ENCODE measurements at places on chromosomes 1 and 21. TPM values are rescaled to one million over a fixed set of nuclear protein-coding genes. Genes with fewer than 3 reads are reported as not detected.

The ADGRB2 gene
- total RNA-seq = 18.9 TPM

The NIBAN1 gene
- 16.3 TPM for total RNA-seq

The MAGOH gene
- total RNA-seq = 56.9 TPM

The SELENON gene
- 55.4 TPM for total RNA-seq

The SERPINC1 gene
- total RNA-seq = not detected

The PSMB2 gene
- 28.9 TPM for total RNA-seq

The AGT gene
- 17.0 TPM for total RNA-seq

The IL20 gene
- not detected for total RNA-seq

The PIGR gene
- total RNA-seq = 7.6 TPM

The OR2L3 gene
- total RNA-seq = not detected

The TDRD5 gene
- total RNA-seq = 3.0 TPM

The NR0B2 gene
- 16.1 TPM for total RNA-seq

The EMC1 gene
- 50.4 TPM for total RNA-seq

The FAM177B gene
- total RNA-seq = not detected

The RAB42 gene
- total RNA-seq = 3.0 TPM

The FCRL5 gene
- total RNA-seq = 0.23 TPM

The LDLRAP1 gene
- 12.2 TPM for total RNA-seq

The GRIK3 gene
- 2.2 TPM for total RNA-seq

The LCA5L gene
- 2.0 TPM for total RNA-seq

The OR2T8 gene
- not detected for total RNA-seq

The MTARC1 gene
- total RNA-seq = 12.9 TPM

The OPTC gene
- total RNA-seq = not detected

The FCRL6 gene
- total RNA-seq = not detected

The MTMR11 gene
- 22.9 TPM for total RNA-seq

The TEX38 gene
- not detected for total RNA-seq

The OR2T27 gene
- not detected for total RNA-seq

The CCDC17 gene
- total RNA-seq = 0.99 TPM

The OR2T2 gene
- 0.06 TPM for total RNA-seq

The NTRK1 gene
- 2.0 TPM for total RNA-seq

The CTBS gene
- 14.7 TPM for total RNA-seq

The NBPF12 gene
- 19.2 TPM for total RNA-seq

The PLPPR4 gene
- total RNA-seq = 2.2 TPM

The KRTAP27-1 gene
- not detected for total RNA-seq

The GPR3 gene
- total RNA-seq = 0.35 TPM

The MYBPH gene
- 12.0 TPM for total RNA-seq
